ENCODE measurements at places on chromosomes 1 and 21. TPM values are rescaled to one million over a fixed set of nuclear protein-coding genes. Genes with fewer than 3 reads are reported as not detected.

DNA sequence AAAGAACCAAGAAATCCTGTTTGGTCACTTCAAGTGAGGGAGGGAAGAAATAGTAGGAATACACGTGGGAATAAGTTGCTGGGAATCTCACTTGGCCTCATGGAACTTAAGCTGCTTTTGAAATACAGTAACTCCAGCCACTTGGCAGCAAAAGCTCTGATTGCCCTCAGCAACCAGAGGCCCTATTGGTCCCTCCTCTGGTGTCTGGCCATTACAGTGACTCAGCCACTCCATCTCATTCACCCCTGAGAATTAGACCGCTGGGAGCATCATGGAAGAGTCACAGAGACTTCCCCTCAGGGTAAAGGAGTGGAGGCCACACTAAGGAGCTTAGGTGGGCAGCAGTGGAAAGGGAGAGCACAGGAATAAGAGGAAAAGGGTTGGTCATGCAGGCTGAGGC, 99.6 kb downstream of the ELAVL4 start:
- H3K4me3 ChIP-seq = no peak overlapping the region
- no peak for DNase-seq
- no peak overlapping the region for H3K27ac ChIP-seq

The NGF gene
- 0.59 TPM for polyA plus RNA-seq

GRCh38 chr1:84060781-84061180, 61.8 kb upstream of the TTLL7 start:
- no peaks in the 10 kb centered on the region for H3K36me3 ChIP-seq
- no peaks in the 10 kb centered on the region for H3K4me1 ChIP-seq
- DNase-seq = no peak
- H3K27me3 ChIP-seq = no peaks in the 10 kb centered on the region
- no peak overlapping the region for H3K4me3 ChIP-seq
- H3K27ac ChIP-seq = no peak overlapping the region

The ETS2 gene
- polyA plus RNA-seq = 43.4 TPM

The AXDND1 gene
- polyA plus RNA-seq = 0.09 TPM

The CYP4X1 gene
- polyA plus RNA-seq = 0.78 TPM

GRCh38 chr1:47895279-47896125, 101.7 kb downstream of the TRABD2B start:
- H3K36me3 ChIP-seq = no peaks in the 10 kb centered on the region
- H3K27me3 ChIP-seq = no peaks in the 10 kb centered on the region
- DNase-seq = no peak
- no peak overlapping the region for H3K4me3 ChIP-seq
- H3K4me1 ChIP-seq = no peaks in the 10 kb centered on the region

The TNFRSF1B gene
- 5.1 TPM for polyA plus RNA-seq

- no peaks in the 10 kb centered on the region for H3K4me1 ChIP-seq
- DNase-seq = no peak
- H3K27ac ChIP-seq = no peak overlapping the region
- no peaks in the 10 kb centered on the region for H3K27me3 ChIP-seq
- H3K4me3 ChIP-seq = no peak overlapping the region
Observed at GRCh38 chr1:34696230-34696629, 58.6 kb upstream of the GJB5 start.

GRCh38 chr1:212215910-212216309, 69.3 kb upstream of the PPP2R5A start:
- no peak for DNase-seq
- H3K4me3 ChIP-seq = no peak overlapping the region

The PLA2G4A gene
- polyA plus RNA-seq = 0.24 TPM

The INSRR gene
- under 0.01 TPM for polyA plus RNA-seq

DNA sequence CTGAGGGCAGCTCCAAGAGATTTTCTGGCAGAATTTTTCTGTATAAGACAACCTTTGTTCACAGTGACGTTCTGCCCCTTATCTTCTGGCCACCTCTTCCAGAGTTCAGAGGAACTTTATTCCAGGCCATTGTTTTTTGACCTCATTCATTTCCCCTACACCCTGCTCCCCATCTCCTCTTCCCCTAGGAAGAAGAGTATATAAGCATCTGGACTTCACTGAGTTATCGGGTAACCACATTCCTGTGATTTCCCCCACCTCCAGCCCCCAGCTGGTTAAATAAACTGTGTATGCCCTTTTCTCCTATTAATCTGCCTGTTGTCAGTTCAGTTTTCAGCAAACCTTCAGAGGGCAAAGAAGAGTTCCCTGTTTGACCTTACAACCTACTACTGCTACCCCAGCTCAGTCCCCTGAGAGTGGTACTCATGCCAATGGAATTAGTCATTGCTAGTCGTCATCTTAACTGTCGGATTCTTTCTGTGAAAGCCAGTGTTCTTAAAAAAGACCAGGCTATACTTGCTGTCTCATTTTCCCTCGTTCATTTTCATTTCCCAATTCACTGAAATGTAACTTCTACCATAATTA, 14.3 kb upstream of the ALG14 start:
- H3K4me1 ChIP-seq = peaks cover 13% of the 10 kb centered on the region
- H3K27ac ChIP-seq = peak overlapping the region; percentile 47
- H3K27me3 ChIP-seq = no peaks in the 10 kb centered on the region
- H3K36me3 ChIP-seq = no peaks in the 10 kb centered on the region
- DNase-seq = no peak
- peak overlapping the region; percentile 24 for H3K4me3 ChIP-seq

GRCh38 chr1:229848752-229849677, 218.0 kb upstream of the GALNT2 start:
- H3K27me3 ChIP-seq = no peaks in the 10 kb centered on the region
- no peak overlapping the region for H3K4me3 ChIP-seq
- no peak for DNase-seq
- H3K36me3 ChIP-seq = no peaks in the 10 kb centered on the region
- H3K27ac ChIP-seq = no peak overlapping the region

The RASAL2 gene
- 4.6 TPM for polyA plus RNA-seq
